ENCODE measurements at places on chromosomes 12 and 14. TPM values are rescaled to one million over a fixed set of nuclear protein-coding genes. Genes with fewer than 3 reads are reported as not detected.
A peak's percentile ranks its signal among the peaks of the same experiment; 100 is the strongest.

GRCh38 chr14:24279301-24280186 lies 8.1 kb upstream of the RABGGTA start:
- no peak for DNase-seq

- no peak for DNase-seq
Observed at GRCh38 chr12:32151086-32151485, 44.4 kb downstream of the BICD1 start.

GRCh38 chr12:73629171-73629570 lies 908.5 kb upstream of the ATXN7L3B start:
- DNase-seq: no peak

- peak; percentile 74 for DNase-seq
Observed at GRCh38 chr14:105473033-105473676, 1.5 kb upstream of the CRIP2 start.

DNA sequence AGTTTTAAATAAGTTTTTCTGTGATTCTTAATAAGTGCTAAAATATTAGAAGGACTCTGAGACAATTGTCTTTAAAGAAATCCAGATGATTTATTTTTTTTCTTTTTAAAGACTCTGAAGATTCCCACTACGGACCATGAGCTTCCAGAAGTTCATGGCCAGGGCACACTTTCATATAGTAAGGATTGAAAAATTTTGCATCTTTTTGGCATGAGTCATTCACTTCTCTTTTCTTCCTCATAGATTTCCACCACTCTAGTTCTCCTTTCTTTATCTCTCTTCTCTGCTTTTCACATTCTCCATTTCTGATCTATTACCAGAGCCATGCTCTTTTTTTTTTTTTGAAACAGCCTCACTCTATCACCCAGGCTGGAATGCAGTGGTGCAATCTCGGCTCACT lies 385.8 kb downstream of the FLRT2 start:
- no peak for DNase-seq

DNA sequence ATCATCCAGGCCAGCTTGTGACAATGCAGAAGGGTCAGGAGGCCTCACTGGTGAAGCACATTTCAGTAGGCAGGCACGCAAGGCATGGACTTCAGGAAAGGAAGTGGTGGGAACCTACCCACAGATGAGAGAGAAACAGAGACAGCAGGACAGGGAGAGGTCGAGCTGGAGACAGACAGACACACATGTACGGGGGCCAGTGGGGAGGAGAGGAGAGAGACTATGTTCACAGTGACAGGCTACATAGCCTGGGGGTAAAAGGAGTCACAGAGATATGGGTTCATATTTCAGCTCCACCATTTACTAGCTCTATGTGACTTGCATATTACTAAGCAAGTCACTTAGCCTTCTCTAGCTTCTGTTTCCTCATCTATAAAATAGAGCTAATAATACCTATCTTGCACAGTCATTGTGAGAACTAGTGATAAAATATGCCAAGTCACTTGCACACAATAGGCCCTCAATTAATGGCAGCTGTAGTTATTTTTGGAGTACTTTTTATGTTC lies 91.1 kb upstream of the FUT8 start:
- no peak for DNase-seq

DNA sequence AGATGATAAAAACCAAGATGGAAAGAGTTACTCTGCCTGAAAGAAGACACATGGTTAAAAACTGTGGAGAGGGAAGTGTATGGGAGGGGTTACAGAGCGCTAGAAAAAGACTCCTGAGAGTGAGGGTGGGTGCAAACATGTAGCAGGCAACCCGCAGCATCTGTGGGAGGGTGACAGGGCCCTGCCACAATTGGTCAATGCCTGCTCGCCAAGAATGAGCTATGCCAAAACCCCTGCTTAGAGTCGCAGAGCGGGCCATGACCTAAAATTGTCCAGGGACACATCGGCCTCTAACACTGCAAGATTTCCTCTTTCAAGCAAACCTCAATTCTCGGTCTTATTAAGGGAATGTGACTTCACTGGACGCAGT lies 700 bp downstream of the PRKAG1 start:
- DNase-seq: no peak

DNA sequence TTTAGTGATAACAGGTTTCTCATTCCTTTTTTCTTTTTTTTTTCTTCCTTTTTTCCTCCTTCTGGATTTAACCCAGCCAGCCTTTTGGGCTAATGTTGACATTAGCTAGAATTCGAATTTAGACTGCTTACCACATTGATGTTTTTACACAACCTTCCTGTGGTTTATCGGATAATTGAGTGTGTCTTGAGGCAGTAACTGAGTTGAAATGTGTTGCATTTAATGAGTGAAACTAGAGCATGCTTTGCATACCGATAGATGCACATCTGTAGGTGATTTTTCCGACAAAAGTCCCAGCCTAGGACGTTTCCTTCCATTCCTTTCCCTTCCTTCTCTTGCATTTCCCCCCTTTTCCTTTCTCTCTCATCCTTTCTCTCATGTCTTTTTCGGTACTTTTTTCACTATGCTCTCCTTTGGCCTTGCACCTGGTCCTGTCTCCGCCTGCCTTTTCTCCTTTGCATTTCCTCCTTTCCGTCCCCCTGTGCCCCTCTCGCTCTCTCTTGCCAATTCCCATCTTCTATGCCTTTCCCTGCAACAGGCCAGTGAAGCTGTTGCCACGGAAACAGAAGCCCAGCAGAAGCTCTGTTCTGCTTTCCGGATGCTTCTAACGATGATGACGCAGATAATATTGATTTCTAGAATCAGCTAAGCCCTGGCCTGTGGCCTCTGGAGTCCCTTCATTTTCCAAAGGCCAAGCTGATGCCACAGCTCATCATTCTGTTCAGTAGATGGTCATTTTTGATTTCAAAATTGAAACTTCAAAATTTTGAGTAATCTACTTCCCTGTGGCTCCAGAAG lies 76.1 kb downstream of the SLC25A47 start:
- no peak for DNase-seq

DNA sequence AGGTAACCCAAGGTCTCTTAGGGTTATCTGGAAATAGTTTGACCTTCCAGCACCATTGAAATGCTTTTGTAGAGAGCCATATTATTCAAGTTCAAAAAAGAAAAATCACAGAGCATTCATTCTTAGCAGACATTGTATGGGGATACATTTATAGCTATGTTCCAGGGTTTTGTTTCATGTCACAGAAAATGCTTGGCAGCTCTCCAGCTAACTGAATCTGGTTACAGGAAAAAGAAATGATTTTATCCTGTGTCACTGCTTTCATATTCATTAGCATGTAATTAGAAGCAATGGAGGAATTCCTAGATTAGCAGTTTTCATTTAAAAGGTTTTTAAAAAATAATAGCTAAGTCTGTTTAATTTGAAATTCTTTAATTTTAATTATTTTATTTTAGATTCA lies 78.9 kb downstream of the SNAPC1 start:
- no peak for DNase-seq

DNA sequence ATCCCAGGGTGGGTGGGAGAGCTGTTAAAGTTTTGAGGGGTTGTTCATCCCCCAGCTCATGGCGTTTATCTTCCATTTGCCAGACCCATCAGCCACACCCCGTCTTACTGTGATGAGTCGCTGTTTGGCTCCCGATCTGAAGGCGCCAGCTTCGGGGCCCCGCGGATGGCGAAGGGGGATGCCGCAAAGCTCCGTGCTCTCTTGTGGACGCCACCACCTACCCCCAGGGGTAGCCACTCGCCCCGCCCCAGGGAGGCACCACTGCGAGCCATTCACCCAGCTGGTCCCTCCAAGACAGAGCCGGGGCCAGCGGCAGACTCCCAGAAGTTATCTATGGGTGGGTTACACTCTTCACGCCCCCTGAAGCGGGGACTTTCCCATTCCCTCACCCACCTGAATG lies 5.7 kb downstream of the RITA1 start:
- no peak for DNase-seq

DNA sequence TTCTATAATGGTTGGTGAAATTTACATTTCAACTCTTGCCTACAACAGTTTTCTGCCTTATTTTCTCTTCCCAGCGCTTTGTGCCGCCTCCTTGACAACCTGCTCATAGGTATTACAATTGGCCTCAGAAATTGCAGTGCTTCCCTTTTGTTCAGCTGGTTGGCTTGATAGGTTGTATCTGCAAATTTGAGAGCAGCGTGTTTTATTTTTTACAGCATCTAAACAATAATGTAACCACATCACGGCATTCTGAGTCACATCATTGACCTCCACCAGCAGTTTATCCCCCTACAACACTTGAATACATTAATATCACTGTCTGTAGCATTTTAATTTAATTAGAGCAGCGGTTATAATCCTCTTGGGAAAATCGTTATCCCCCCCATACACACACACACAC lies 99.4 kb downstream of the ETV6 start:
- no peak for DNase-seq

GRCh38 chr14:73720636-73721035 lies 6.5 kb upstream of the PNMA1 start:
- DNase-seq: no peak

GRCh38 chr12:122979001-122979907 lies 1.2 kb upstream of the ARL6IP4 start:
- DNase-seq: no peak

DNA sequence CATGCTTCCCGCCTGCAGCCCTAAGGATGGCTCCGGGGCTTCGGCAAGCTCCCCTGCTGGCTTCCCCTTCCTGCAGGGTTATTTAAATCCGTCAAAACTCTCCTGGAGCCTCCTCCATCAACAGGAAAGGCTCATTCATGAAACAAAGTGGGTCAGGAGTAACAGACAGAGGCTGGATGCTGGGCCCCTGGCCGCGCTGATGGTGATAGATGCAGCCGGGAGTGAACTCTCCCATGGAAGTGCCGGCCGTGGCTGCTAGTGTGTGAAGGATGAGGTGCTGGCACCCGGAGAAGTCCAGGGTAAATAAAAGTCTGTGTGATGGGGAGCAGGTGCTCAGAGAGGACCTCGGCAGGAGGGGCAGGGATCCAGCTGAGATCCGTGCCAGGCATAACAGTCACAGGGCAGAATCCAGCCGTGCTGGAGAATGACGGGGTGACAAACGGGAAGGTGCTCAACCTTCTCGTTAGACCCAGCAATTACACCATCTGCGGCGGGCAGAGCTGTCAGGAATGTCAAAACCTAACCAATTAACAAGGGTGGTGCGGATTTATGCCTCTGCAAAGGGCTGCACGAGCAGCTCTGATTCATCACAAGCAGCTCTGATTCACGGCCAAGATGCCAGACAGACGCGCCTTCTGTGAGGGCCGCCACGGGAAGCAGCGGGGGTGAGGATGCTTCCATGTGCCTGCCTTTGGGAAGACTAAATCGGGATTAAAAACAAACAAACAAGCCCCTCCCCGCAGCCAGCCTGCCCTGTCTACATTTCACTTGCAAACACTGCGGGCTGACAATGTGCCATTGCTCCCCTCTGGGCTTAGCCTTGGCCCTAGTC lies 55.6 kb downstream of the SYNE3 start:
- no peak for DNase-seq

SLC39A2 gene
- total RNA-seq: not detected

ARHGDIB gene
- total RNA-seq: 74.2 TPM

PRKD1 gene
- total RNA-seq: 6.7 TPM

OASL gene
- total RNA-seq: not detected

All from stomach (tissue), 19 donors.